ENCODE measurements at places on chromosomes 7 and 10.
A peak's percentile ranks its signal among the peaks of the same experiment; 100 is the strongest.

GRCh38 chr10:7193369-7193768 lies 217.5 kb downstream of the SFMBT2 start:
- DNase-seq: peak; percentile 26

DNA sequence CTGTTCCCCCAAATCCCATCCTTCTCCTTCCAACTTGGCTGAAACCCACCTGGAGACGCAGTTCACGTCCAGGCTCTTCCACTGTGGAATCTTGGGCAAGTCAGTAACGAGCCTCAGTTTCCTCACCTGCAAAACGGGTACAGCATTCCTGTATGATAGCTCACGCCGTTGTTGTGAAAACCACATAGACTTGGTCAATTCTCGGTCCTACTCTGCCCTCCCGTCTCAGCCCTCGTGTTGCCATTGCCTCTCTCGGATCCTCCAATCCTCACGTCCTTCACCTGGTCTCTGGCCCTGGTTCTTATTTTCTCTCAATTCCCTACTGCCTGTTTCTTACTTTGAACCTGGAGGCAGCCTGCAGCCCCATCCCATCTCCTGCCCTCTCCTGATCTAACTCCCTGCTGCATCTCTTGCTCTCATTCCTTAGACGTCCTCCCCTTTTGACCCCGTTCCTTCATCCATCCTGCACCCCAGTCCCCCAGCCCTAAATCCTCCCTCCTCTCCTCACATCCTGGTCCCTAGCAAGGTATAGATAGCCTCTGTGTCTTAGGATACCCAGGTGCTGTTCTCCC lies 2.0 kb upstream of the MUC12 start:
- no peak for DNase-seq

- DNase-seq: no peak
These were observed 12.9 kb downstream of the INPP5A start for GRCh38 chr10:132550366-132551092.

- no peak for DNase-seq
These were observed 108.9 kb upstream of the SP8 start for GRCh38 chr7:20895563-20895962.

DNA sequence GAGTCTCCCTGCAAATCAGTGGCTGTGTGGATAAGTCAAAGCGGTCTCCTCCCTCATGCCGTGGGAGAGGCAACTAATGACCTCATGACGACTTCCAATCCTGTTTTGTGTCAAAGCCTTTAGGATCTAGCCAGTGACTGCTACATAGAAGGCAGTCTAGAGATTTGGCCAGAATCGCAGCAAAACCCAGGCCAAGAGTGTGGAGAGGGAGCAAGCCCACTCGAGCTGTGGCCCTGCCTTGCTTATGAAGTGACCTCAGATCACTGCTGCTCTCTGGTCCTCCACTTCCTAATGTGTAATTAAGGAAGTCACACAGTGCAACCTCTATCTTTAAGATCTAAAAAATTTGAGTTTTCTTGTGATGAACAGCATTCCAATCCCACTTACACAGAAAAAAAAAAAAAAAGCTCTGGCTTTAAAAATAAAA lies 296.7 kb upstream of the KLF6 start:
- DNase-seq: no peak

GRCh38 chr7:158488181-158488971 lies 99.2 kb downstream of the PTPRN2 start:
- DNase-seq: no peak

- DNase-seq: no peak
These were observed 158.0 kb upstream of the KLF6 start for GRCh38 chr10:3942937-3943489.

DNA sequence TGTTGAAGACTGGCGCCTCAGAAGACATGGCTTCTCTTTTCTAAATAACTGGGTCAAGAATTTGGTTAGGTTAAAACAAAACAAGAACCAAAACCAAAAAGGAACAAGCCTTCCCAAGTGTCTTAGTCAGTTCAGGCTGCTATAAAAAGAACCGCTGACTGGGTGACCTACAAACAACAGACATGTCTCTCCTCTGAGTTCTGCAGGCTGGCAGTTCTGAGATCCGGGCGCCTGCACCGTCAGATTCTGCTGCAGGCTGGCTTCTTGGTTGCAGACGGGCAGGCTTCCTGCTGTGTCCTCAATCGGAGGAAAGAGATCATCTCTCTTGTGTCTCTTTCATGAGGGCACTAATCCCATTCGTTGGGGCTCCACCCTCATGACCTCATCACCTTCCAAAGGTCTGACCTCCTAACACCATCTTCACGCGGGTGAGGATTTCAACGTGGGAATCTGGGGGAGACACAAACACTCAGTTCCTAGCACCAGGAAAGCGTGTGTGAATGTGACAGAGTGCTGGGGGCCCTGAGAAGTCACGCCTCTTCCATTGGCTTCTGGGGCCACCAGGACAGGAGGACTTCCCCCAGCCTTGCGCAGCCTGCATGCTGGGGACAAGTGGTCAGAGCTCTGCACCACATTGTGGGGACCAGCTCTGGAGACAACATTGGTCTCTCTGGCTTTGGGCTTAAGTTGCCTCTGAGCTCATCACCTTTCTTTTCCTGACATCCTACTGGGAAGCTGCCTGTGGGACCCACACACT lies 63.1 kb downstream of the ASB13 start:
- no peak for DNase-seq

GRCh38 chr7:103418241-103418640 lies 27.8 kb downstream of the SLC26A5 start:
- no peak for DNase-seq

GRCh38 chr7:25173184-25173583 lies 48.1 kb upstream of the CYCS start:
- no peak for DNase-seq

DNA sequence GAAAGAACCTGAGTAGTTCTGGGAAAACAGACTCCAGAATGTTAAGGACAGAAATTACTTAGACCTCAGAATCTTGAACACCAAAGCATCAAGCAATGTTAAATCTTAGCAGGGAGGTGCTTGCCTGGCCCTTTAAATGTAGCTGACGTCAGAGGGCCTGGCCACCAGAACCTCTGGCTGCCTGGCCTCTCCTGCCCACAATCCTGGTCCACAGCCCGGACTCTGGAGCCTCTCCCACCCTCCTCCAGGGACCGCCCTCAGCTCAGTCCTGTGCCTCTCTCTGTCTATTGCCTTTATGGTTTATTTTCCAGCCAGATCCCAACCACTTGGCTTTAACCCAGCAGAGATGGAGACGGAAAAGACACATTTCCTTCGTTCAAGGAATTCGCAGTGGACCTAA lies 42.2 kb upstream of the EGR2 start:
- no peak for DNase-seq
